IPS DF 6.9 (cell line): ENCODE measurements at places on chromosomes 5 and 9.

DNA sequence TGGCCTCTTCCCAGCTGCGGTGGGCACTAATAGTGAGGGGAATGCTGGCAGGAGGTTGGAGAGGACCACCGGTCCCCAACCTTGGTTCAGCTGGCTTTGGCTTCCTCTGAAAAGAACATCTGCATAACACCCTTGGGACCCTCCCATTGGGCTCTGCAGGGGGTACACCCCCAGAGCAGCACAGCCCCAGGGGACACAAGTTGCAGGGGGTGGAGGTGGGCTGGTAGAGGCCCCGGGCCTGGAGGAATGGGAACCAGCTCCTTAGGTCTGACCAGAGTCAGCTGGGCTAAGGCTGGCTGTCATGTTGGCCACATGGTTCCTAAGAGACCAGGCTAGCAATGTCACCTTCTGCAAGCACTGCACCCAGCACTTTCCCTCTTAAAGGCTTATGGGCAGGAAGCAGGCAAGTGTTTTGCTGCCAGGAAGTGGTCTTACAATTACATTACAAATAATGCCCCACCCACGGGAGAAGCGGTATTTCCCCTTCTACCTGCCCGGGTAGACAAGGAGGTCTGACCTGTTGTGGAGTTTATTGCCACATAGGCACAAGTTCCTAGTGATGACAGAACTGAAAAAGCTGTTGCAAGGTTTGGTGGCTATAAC, 18.1 kb downstream of the GCNT4 start:
- DNase-seq: no peak

- DNase-seq: no peak
Measured at GRCh38 chr5:37886242-37886905, 46.5 kb upstream of the GDNF start.

GRCh38 chr5:174609116-174609515, 115.3 kb upstream of the MSX2 start:
- DNase-seq: no peak

GRCh38 chr5:129903466-129904101, 681 bp upstream of the CHSY3 start:
- DNase-seq: no peak

GRCh38 chr5:3026099-3026498, 274.6 kb upstream of the IRX2 start:
- no peak for DNase-seq

DNA sequence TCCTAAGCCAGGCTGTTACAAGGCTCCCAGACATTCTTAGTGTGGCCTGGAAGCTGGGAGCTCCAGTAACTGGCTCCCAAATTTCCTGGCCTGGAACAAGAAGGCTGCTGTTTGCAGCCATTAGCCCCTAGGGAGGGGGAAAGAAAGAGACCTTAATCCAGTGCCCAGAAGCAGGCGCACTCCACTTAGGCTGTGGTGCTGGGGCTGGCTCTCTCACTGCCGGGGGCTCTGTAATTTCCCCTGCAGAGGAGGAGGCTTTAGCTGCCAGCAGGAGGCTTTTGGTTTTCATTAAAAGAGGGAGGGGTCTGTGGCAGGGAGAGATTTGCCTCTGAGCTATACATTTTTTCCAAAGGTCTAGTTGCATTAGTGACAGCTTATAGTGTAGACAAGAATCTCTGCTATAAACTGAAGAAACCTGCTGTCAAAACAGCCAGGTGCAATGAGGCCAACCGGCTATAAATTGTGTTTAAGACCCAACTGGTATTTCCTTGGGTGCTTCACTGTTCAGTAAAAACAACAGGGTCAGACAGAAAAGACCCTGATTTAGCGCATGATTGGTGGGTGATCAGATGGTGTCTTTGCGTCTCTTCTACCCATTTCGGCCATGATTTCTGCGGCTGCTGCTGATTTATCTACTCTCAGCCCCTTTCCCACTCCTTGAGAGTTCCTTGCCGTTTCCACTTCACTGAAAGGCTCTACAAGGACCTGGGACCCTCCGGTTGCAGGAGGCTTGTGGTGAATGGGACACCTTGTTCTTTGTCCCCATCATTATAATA, 254.6 kb downstream of the AOPEP start:
- DNase-seq: no peak

GRCh38 chr5:90386099-90386710, 23.4 kb downstream of the CETN3 start:
- no peak for DNase-seq

- no peak for DNase-seq
Measured at GRCh38 chr9:20985851-20986600, 45.4 kb downstream of the HACD4 start.

GRCh38 chr5:178544166-178544834, 45.9 kb downstream of the COL23A1 start:
- DNase-seq: no peak

DNA sequence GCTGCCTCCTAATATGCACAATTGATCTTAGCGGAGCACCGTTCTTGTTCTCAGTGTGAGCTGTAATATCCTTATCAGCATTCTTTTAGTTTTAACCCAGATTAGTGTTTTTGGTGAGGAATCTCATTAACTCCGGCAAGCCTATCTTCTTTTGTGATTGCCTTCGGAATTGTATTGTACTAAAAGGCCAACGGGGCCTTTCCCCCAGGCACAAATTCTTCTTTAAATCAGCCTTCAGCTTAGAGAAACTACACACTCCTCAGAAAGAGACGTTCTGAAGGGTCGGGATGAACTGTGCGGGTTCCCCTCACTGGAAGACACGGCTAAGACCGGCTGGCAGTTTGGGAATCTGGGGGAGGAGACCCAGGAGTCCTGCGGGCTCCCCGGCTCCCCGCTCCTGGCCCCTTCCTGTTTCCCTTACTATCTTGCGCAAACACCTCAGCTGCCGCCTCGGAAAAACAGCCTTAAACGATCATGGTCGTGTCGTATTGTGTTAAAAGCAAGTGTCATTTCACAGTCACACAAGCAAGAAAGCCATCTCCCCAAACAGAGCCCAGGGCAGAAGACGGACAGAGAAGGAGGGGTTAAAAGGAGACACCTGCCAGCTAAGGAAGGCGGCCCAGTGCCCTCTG, 353.1 kb upstream of the IRX2 start:
- DNase-seq: no peak

DNA sequence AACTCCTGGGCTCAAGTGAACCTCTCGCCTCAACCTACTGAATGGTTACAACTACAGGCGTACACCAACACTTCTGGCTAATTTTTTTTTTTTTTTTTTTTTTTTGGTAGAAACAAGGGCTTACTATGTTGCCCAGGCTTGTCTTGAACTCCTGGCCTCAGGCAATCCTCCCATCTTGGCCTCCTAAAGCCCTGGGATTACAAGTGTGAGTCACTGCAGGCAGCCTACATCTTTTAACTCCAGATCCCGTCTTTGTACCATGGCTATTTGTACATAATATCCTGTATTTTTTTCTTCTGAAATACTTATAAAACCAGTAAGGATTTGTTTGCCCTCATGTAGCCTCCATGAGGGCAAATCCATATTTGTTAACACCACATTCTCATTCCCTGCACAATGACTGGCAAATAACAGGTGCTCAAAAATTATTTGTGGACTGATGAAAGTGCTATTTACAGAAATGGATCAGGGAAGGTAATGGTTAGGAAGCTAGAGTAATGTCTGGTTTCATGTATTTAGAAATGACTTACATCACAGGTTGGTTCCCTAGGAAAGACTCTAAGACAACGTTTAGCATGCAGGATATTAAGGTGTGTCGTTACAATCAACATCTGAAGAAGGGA, 51.9 kb upstream of the POU5F2 start:
- no peak for DNase-seq

DNA sequence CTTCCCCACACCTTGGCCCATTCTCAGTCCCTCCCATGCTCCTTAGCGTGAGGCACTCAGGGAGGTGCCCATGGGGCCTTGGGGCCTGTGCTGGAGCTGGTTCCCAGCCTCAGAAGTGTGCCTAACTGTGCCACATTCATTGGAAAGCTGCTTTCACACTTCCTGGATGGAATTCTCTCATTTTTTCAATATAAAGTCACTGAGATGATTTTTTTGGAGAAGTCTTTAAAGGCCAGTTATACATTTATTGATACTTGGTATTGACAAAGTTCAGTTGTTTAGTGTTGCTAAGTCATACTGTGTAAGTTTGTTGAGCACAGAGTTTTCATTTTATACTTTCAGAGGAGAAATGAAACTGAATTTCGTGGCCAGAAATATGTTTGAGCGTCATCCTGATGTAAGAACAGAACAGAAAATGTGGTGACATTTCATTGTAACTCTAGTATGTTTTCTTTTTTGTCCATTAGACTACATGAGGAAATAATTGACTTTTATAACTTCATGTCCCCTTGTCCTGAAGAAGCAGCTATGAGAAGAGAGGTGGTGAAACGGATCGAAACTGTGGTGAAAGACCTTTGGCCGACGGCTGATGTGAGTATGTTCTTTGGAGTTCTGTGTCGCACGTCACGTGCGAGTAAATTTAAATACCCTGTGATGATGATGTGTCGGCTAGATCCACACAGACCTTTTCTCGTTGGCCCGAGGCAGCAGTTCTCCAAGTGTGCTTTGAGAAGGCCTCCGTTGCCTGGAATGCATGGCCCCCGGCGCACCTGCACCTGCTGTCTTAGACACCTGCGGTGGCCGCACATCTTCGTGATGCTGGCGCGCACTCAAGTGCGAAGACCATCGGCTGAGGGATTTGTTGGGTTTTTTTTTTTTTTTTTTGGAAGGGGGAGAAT, 24.1 kb downstream of the TENT4A start:
- DNase-seq: no peak

GRCh38 chr9:120397453-120397852, 182.5 kb downstream of the CDK5RAP2 start:
- no peak for DNase-seq

DNA sequence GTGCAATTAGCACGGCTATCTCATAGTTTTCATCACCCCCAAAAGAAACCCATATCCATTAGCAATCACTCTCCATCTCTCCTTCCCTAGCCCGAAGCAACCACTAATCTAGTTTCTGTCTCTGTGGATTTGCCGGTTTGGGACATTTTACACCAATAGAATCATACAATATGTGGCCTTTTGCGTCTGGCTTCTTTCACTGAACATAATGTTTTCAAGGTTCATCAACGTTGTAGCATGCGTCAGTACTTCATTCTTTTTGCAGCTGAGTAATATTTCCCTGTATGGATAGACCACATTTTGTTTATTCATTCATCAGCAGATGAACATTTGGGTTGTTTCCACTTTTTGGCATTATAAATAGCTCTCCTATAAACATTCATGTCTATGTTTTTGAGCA, 75.4 kb upstream of the TBC1D2 start:
- no peak for DNase-seq

GRCh38 chr5:149360272-149360671, 2.4 kb downstream of the PCYOX1L start:
- DNase-seq: no peak

DNA sequence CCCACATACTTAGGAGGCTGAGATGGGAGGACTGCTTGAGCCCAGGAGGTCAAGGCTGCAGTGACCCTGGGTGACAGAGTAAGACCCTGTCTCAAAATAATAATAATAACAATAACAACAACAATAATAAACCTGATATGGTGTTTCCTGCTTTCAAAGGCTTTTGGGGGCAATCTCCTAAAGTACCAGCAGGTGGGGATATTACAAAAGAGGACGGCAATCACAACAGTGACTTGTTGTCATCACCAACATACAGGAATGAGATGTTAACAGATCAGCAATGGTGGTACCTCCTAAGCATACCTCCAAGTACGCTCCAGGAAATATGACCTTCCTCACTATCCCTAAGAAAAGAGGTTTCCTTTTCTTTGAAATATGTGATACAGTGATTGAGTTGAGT, 91.1 kb upstream of the RNF180 start:
- peak; percentile 22 for DNase-seq

GRCh38 chr5:57499262-57500050, 16.8 kb upstream of the ACTBL2 start:
- DNase-seq: peak; percentile 54

DNA sequence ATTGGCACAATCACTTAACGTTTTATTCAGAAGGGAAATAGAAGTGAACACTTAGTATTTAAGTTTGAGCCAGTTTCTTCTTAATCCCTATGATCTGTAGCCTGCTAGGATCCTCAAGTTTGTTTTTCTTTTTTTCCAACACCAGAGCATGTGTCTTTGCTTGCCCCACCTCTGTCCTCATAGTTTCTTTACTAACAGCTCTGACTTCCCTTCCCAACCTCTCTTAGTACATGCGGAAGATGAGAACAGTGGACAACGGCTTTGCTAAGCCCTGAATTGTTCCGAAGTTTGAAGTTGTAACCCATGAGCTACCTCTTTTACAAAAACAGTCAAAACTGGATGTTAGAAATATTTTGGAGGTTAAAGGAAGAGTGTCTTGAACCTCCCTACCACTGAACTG, 61.7 kb upstream of the TAF11L2 start:
- no peak for DNase-seq

DNA sequence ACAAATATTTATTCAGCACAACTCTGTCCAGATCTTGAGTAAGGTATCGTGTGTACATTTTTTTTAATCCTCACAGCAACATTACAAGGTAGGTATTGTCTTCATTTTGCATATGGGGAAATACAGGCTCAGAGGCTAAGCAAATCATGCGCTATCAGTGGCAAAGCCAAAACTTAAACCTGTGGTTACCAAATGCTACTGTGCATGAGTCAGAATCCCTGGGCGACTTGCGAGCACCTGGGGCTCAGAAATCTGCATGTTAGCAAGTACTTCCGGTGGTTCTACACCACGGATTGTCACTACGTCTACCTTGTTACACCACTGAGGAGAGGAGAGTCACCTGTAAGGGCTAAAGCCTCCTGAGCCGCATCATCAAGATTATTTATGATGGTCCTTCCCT, 21.3 kb downstream of the C5orf58 start:
- no peak for DNase-seq

- DNase-seq: no peak
Measured at GRCh38 chr5:45105491-45105994, 296.8 kb downstream of the MRPS30 start.

DNA sequence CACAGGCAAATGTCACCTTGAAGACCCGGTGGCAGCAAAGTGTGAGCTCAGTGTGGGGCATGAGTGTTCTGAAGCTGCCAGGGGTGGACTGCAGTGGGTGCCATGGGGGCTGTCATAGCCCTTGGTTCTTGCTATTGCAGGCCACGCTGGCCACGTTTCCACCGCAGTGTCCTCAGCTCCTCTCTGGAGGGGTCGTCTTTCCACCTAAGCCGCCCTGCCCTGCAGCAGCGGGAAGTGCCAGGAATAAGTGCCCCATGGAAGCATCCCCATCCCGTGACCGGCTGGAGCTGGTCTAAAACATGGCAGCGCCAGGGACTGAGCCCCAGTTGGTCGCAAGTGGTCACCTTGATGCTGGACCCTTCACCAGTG, 6.9 kb downstream of the OBP2B start:
- DNase-seq: no peak

GRCh38 chr5:123502120-123502519, 9.9 kb upstream of the CSNK1G3 start:
- DNase-seq: no peak
